ENCODE measurements at places on chromosomes 12 and 14.

DNA sequence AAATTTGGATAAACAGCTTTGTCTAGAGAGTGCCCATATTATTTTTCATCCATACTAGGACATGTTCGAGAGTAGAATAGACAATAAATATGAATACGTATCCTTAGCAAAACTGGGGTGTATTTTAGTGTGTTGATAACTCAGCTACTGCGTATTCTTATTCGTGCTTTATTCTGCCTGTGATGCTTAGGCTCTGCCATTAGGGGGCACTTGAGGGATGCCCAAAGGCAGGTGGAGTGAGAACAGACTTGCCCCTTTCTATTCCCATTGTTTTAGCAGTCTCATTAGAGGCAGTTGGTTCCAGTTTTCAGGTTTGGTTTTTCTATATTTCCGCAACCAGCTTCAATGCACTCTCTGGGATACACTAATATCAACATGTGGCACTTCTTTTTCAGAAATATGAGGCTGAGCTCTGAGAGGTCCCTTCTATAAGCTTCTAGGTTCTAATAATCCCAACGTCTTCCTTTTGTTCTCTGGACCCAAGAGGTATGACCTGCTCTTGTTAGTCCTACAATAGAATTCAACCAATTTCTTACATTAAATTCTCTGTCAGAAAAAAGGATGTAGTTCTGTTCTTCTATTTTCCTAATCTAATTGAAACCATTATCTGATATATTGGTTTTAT lies 985.7 kb upstream of the FBXO33 start:
- DNase-seq: no peak

- no peak for DNase-seq
Observed at GRCh38 chr14:81981307-81981675, 447.6 kb upstream of the SEL1L start.

GRCh38 chr12:71504476-71504875 lies 64.9 kb downstream of the LGR5 start:
- no peak for DNase-seq

- peak; percentile 57 for DNase-seq
Observed at GRCh38 chr12:106583242-106584103, 669 bp downstream of the RFX4 start.

- no peak for DNase-seq
Observed at GRCh38 chr12:105270671-105271255, 34.8 kb upstream of the APPL2 start.

Measured in stimulated activated effector memory CD8-positive, alpha-beta T cell treated with anti-CD3 and anti-CD28 coated beads, Interleukin-12 subunit alpha, Interleukin-12 subunit beta, amount 100 ng/mL, for 72 hours (primary cell).